ENCODE measurements at places on chromosomes 3 and 15.

GRCh38 chr3:143291836-143292447, 172.4 kb downstream of the CHST2 start:
- DNase-seq, result no peak

GRCh38 chr3:176514297-176514696, 683.0 kb downstream of the TBL1XR1 start:
- DNase-seq, result no peak

DNA sequence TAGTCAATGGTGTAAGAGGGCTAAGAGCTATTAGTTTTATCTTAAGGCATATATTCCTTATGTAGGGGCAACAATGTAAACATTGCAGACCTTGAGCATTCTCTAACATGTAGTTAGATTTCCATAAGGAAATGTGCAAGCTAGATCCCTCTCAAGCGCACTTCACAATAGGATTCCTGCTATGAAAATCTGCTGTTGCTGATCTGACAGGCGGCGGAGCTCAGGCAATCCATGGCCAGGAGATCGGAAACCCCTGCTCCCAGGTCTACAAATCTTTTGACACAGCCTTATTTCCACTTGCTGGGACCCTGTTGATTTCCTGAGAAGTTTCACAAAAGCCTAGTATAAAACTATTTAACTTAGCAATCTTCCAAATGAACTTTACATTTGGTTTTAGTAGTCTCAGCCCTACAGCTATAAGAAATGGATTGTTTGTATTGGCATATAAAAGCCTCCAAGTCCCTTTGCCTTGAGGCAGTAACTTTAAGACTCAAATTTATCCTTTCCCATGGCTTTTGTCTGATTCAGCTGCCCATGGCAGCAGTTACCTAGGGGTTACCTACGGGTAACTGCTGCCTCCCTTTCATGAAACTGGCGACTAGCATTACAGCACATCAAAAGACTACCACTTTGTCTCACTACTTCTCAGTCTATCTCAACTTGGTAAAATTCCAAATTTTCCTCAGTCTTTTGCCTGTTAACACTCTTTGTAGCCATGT, 22.7 kb downstream of the TRA2B start:
- no peak for DNase-seq

GRCh38 chr3:42061713-42062380, 29.3 kb upstream of the TRAK1 start:
- DNase-seq, result no peak

DNA sequence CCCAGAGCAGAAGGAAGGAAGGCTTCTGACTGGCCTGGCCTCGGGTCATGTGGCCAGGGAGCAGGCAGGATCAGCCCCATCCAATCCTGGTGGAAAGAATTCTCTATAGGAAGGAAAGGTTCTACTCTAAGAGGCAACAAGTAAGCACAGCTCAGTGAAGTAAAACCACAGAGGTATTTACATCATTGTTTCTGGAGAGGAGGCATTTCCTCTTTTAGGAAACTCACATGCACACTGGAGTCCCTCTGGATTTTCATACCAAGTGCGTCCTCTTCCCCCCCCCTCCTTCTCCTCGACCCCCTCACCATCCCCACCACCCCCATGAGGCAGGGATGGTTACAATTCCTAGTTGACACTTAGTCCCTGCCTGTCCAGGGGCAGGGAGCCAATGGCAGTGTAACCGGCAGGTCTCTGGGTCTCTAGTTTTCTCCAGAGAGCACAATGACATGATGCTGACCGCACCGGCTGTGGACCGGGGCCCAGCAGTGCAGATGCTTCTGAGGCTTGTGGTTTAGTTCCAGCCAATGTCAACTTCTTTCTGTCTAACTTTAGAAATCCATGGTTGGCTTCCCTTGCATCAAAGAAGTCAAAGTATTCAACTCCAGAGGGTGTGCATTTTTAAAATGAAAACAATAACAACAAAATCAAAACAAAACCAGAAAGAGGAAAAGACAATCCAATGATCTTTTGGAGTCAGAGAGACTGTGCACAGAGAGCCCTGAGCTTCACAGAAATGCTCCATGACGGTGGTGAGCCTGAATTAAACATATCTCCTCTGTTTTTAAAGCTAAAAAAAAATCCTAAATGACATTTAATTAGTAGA, 230.3 kb upstream of the TLE3 start:
- DNase-seq, result no peak
